Mesenteric fat pad (tissue), 1 donor: ENCODE measurements at places on chromosomes 16 and 17. TPM values are rescaled to one million over a fixed set of nuclear protein-coding genes. Genes with fewer than 3 reads are reported as not detected.

SDR42E2 gene
- not detected for total RNA-seq

CNTNAP4 gene
- total RNA-seq = 0.22 TPM

DNAH2 gene
- total RNA-seq = 0.26 TPM

DNA sequence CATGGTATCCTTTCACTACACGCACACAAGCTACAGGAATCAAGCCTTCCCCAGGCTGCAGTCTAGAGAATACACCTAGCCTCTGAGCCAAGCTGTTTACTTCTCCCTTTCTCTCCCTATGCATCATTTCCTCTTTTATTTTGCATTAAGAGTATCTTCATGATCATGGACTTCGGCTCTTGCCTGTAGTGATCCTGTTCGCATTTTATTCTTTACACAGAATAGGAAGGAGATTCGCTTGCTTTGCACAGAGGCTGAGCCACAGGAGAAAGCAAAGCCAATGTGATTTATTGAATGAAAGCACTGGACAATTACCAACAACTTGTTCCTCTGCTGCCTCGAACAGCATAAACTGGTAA is 172.7 kb downstream of the ANKFN1 start:
- DNase-seq = no peak

DNA sequence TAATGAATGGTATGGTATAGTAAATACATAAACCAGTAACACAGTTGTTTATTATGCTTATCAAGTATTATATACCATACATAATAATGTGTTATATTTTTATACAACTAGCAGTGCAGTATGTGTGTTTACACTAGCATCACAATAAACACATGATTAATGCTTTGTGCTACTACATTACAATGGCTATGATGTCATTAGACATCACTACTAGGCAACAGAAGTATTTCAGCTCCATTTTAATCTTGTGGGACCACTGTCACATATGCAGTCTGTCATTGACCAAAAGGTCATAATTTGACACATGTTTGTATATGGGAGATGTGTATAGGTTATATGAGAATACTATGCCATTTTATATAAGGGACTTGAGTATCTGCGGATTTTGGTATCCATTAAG is 32.7 kb downstream of the TRIM37 start:
- DNase-seq = no peak

DNA sequence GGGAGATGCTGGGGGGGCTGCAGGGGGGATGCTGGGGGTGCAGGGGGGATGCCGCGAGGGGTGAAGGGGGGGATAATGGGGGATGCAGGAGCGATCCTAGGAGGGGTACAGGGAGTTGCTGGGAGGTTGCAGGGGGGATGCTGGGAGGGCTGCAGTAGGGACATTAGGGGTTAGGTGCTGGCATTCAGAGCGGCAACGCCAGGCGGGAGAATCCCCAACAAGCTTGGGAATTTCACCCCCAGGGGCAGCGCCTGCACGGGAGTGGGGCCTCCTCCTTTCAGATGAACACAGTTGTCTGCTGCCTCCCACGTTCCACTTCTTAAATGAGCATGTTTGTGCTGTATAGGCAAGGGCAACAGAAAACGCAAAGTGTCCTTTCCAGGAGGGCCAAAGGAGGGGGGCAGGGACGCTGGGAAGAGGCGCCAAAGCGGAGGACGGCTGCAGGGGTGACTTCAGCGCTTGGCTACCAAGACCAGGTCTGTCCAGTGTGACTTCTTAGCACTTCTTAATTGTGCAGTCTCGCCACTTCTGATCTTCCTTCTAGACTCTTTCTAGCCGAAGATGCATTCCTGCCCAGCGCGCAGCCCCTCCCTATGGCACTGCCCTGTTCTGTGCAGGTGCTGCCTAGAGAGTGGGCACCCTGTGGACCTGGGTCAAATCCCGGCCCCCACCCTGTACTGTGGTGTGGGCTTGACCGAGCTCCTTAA is 2.0 kb upstream of the SLC6A4 start:
- DNase-seq = no peak

- DNase-seq = no peak
These were observed 924 bp downstream of the ZNF598 start for GRCh38 chr16:2008631-2009163.

DNA sequence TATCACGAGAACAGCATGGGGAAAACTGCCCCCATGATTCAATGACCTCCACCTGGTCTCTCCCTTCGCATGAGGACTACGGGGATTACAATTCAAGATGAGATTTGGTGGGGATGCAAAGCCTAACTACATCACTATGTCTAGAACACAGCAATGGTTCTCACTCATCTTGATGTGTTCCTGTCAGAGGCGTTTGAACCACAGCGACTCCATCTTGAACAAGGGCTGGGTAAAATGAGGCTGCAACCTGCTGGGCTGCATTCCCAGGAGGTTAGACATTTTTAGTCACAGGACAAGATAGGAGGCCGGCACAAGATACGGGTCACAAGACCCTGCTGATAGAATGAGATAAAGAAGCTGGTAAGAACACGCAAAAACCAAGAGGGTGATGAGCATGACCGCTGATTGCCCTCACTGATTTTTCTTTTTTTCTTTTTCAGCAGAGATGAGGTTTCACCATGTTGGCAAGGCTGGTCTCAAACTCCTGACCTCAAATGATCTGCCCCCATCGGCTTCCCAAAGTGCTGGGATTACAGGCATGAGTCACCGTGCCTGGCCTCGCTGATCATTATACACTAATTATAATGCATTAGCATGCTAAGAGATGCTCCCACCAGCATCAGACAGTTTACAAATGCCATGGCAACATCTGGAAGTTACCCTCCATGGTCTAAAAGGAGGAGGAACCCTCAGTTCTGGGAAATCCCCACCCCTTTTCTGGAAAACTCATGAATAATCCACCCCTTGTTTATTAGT is 3.0 kb upstream of the PPY start:
- no peak for DNase-seq

- no peak for DNase-seq
These were observed 146.5 kb upstream of the PLCG2 start for GRCh38 chr16:81632392-81633146.

DNA sequence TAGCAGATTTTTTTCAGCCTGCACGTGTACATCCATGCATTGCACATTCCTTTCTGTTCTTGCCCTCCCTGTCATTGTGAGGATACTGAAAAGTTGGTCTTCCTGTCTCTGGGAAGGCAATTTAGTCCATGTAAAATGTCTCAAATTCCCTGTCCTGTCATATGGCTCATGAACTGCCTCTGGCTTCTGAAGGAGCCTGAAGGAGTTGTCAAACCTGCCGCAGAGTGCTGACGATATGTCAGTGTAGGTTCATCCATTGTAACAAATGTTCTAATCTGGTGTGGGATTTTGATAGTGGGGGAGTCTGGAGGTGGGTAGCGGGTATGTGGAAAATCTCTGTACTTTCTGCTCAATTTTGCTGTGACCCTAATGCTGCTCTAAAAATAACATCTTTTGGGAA is 59.6 kb downstream of the YPEL2 start:
- DNase-seq = no peak

DNA sequence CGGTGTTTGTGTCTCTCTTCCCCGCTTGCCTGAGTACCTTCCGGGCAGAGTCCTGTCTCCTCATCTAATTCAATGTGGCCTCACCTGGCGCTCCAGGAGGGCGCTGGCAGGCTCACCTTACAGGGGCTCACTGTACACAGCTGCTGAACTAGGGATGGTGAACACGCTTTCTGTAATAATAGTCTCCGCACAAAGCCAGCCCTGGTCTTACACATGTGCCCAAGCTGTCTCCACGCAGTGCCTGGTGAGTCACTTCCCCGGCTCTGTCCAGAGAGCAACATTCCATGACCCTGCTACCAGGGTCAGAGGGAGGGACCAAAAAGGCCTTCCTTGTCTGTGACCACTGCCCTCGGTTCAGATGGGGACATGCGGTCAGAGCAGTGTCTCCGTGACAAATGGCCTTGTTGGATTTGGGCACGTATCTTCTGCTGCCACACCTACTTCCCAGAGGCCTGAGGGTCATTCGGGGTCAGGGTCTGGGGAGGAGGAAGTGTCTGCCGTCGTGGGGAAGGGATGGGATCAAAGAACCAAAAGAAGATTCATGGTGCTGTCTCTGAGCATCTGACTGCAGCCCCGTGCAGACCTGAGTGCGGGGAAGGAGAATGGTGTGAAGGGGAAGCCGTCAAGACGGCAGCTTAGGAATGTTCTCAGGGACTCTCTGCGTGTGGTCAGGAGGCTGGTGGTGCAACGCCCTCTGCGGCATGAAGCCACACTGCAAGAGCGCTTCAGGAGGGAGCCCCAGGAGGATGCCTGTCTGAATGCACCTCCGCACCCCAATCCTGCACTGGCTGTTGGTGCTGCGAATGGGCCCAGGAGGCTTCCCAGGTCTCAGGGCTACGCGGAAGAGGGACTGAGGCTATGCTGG is 68.8 kb downstream of the IL21R start:
- DNase-seq = no peak

DNA sequence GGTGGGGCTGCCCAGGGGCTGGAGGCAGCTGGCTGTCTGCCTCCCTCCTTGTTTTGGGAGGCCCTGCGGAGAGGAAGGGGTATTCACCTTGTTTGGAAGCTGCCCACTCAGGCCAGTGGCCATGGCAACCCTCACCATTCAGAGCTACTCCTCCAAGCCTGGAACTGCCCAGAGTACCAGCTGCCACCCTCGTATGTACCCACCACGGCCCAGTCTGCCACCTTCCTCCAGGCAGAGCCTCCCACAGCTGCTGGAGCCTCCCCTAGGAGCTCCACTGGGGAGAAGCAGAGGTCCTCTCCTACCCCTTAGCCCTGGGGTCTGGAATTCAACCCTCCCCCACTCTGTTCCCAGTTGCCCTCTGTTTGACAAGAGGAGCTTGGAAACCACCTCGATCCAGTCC is 90.7 kb downstream of the AXIN2 start:
- DNase-seq = peak; percentile 67

GRCh38 chr17:68288375-68288774 is 2.6 kb downstream of the SLC16A6 start:
- DNase-seq = no peak
